ENCODE measurements at places on chromosomes 5 and 9.

GRCh38 chr9:97046228-97046627 is 7.3 kb upstream of the CTSV start:
- DNase-seq, result no peak

DNA sequence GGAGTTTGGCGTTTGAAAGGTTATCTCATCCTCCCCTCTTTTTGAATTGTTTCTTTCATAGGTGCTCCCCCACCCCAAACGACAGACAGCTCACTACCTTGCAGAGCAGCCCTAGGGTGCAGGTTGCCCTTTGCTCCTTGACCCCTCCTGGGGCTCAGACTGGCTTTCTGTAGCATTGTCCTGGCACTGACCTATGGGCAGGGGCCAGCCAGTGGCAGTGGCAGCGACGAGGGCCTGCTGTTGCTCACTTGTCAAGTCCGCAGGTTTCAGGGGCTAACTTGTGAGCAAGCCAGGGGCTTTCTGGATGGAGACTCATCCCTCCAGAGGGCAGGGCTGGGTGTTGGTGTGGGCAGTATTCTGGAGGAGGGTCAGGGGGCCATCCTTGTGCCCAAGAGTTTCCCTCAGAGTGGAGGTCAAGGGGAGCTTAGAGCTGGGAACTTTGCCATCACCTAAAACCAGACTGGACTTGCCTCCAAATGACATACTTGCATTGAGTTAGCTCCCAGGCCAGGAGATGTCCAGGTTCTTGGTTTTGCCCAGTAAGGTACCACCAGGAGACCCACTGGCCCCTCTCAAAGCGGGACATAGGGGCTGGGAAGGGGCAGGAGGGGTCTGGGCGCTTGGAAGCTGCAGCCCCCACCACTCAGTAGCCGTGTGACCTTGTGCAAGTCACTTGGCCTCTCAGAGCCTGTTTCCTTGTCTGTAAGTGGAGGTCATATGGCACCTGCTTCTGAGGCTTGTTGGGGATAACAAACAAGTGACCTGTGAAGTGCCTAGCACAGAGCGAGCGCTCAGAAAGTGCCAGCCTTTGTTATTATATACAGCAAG is 53.5 kb upstream of the CDKN2AIPNL start:
- DNase-seq, result no peak

- no peak for DNase-seq
Observed at GRCh38 chr5:155258161-155258560, 244.6 kb downstream of the KIF4B start.

- no peak for DNase-seq
Observed at GRCh38 chr5:142597546-142598337, 88.1 kb downstream of the FGF1 start.

DNA sequence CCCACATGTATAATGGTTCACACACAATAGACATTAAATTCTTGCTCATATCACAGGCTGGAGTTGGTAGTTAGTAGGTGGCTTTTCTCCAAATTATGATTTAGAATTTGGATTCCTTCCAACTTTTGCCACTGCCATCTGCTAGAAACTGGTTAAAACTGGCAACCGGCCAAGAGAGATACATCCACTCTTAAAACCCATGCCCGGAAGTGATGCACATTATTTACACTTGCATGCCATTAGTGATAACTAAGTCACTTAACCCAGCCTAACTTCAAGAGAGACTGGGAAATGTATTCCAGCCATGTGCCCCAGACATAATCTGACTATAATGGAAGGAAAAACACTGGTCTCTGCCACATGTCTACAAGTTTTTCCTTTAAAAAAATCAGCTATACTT is 395.7 kb upstream of the SEMA6A start:
- DNase-seq, result no peak

DNA sequence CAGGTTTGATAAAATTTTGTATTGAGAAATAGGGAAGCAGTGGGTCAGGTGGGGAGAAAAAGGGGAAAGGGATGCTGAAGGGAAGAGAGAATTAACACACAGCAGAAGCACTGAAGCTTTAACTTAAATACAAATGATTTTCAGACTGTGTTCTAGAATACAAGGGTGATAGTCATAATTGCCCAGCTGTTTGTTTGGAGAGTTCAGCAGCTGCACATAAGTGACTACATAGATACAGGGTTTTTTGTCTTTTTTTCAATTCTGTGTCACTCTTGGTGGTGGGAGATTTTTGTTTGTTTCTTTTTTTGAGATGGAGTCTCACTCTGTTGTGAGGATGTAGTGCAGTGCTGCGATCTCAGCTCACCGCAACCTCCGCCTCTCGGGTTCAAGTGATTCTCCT is 590.4 kb upstream of the SEMA6A start:
- DNase-seq, result no peak

- no peak for DNase-seq
Observed at GRCh38 chr5:82356808-82357671, 78.9 kb upstream of the RPS23 start.

DNA sequence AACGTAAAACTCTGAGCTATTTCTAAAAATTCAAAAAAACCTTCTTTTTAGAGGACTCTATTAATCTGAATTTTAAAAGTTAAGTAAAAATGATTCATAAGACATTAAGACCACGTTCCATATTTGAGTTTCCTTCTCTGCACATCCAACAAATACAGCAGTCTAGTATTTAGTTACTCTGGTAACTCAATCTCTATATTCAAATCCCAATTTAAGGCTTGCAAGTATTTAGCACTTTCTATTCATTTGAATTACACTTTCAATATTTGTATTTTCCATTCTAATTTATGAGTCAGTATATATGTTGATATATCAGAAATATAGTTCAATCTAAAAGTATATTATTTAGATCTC is 17.7 kb downstream of the RFX3 start:
- no peak for DNase-seq

DNA sequence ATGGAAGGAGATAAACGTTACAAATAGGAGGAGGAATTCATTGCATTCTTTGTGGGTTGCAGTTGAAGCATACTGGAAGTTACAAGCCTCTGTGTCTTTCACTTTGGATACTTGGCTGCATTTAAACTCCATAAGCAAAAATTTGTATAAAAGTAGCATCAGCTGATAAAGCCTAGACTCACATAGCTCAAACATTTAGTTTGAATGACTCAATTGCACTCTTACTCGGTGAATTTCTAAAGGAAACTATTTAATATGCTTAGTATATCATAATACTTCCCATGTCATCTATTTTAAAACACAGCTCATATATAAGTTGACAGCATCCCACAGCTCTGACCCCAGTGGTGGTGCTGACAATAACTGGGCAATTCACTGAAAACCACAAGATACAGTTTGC is 596.6 kb upstream of the ZNF608 start:
- no peak for DNase-seq

- DNase-seq, result no peak
Observed at GRCh38 chr9:23117616-23118015, 671.0 kb downstream of the DMRTA1 start.

DNA sequence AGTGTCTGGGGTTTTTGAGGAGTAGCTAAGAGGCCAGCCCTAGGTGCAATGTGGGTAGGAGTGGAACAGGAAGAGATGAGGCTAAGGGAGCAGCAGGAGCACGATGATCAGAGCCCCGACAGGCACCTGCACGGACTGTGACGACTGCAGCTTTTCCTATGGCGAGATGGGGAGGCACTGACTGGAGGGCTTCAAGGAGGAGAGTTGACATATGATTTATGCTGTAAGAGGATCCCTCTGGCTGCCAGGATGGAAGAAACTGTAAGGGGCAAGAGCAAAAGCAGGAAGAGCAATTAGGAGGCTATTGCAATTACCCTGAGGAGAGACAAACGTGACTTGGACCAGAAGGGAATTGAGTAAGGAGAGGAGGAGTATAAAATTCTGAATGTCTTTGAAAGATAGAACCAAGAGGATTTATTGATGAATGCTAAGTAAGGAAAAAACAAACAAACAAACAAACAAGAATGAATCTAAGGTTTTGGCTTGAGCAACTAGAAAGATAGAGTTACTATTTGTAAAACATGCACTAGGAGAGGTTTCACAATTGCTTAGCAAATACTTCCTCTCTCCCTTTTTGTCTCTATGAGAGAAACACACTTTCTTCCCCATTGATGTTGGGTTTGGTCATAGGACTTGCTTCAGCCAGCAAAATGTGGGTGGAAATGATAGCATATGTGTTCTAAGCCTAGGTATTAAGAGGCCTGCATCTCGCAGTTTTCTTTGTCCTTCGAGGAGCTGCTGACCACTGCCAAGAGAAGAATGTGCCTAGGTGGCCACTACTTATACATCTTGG is 32.9 kb downstream of the TRPC7 start:
- DNase-seq, result peak; percentile 70

GRCh38 chr9:89850153-89850552 is 245.3 kb downstream of the GADD45G start:
- DNase-seq, result no peak

- DNase-seq, result no peak
Observed at GRCh38 chr5:115475788-115476187, 68.8 kb downstream of the FEM1C start.

DNA sequence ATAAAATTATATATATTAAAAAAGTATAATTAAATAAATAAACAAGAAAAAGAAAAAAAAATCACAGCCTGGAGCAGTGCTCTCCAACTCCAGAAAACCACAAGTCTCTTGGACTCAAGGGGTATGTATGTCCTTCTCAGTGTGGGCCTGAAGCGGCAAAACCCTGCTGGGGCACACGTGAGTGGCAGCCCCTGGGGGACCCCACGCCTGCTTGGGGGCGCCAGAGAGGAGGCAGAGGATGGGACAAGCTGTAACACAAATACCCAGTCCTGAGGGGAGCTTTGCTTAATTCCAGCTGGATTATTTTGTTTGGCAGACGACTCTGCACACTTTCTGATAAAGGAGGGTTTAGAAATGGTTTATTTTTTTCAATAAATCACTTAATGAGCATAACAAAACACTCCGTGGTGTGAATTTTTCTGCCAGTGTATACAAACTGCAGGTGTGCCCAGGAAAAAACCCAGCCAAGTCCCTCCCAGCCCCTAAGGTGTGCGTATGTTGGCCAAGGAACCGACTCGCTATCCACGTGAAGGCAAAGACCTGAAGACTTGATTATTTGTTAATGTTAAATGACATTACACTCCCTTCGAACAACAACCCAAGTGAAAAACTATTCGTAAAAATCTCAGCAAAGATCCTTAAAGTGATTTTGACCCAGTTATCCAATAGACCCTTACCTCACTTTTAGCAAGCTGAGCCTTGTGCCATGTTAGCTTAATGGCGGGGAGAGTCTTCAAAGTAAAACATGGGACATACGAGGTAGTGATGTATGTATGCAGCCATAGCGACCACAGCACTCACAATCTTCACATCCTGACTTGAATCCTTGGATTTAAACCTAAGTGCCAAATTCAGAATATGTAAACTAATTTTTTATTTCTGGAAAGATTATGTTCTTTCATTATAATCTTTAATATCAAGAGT is 32.9 kb downstream of the ANKH start:
- DNase-seq, result no peak

- no peak for DNase-seq
Observed at GRCh38 chr9:136326061-136326760, 1.1 kb upstream of the GPSM1 start.

DNA sequence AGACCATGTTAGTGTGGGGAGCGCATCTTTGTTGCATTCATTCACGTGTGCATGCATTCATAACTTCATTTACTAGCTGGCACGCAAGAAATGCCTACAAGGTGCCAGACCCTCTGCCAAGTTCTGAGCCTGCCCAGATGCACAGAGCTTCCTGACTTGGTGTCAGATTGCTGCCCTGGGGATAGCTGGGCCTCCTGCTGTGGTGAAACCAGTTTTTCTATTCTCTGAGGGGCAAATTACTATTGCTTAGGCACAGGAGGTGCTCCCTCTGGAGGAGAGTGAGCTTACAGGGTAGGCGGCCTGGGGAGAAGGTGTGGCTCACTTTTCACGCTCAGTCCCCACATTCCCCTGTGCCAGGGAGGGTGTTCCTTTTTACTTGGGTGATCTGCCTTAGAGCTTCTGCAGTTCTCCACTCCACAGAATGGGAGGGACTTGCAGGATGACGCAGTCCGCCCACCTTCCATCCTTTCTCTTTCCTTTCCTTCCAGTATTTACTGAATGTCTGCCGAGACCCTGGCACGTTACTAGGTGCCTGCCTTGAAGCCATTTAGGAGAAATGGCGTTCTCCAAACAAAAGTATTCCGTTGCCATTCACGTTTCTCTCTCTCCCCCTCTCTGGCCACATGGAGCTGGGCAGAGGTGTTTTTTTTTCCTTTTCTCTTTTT is 27.9 kb upstream of the CTNNA1 start:
- no peak for DNase-seq

DNA sequence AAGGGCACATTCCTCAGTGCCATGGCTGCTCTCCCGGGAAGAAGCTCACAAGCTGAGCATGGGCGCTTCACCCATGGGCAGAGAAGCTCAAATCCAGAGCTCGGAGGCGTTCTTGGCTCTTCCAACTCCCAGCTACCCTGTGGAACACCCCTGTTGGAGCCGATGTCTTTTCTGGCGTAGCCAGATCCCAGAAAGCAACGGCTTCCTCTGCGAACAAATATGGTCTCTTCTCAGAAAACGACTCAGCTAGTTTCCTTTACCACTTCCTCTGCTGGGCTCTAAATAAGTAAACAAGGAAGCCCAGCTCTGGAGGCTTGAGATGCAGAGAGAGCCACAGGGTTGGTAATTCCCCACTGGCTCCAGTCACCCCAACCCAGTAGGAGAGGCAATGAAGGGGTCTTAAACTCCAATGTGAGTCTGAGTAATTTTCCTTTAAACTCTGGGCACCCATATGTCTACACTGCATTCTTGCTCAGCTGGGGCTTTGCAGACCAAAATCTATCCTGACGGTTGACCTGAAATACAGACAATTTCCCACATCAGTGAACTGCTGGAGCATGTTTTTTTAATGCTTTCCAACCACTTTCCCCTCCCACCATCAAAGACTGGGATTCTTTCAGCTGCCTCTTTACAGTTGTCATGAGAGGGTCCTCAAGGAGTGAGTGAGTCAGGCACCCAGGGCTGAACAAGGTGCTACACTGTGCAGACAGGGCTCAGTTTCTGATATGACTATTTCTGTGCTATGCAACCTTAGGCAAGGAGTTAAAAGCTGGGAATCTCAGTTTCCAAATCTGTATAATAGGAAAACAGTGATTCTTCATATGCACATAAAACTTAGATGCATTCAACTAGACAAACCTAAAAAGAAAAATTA is at the start of gene LCP2:
Gene LCP2 (minus strand): TSS at position 189 of the 874 bp plus-strand sequence. CDS start 166 bp downstream, at position 23.
- DNase-seq, result no peak

DNA sequence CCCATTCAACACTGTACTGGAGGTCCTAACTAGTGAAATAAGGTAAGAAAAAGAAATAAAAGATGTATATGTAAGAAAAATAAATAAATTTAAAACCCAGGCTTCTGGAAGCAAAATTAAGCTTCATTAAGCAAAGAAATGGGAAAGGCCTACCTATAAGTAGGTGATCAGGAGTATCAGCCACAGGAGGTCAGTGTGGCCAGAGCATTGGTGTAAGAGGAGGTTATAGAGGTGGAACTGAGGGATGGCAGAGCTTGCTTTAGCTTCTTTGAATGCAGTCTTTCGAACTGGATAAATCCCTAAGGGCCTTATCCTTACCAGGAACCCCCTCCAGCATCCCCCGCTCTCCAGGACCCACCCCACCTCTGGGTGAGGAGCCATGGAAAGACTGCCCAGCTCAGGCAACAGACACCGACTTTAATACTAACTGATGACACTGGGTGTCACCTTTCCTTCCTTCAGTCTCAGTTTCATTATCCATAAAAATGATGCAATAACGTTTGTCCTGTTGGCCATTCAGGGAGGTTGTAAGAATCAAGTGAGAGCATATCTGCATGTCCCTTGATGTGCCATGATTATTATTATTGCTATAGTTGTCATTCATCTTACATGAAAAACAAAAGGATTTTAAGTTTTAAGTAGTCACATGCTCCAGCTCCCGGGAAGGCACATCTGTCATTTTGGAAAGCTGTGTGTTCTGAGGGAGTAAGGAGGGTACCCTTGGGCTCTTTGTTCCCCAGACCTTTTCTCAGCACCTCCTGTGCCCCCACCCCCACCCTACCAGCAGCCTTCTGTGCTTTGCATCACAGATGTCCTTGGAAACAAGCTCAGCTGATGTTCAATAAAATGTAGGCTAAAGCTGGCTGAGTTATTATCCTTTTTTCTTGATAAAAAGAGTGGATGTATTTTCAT is 50.8 kb upstream of the CTNNA1 start:
- no peak for DNase-seq

All from NCI-H187 treated with DMSO at 0.1 percent for 48 hours (cell line).